SK-N-SH treated with all-trans-retinoic acid at 6 μM for 48 hours (cell line): ENCODE measurements at places on chromosomes 7 and 10.

DNA sequence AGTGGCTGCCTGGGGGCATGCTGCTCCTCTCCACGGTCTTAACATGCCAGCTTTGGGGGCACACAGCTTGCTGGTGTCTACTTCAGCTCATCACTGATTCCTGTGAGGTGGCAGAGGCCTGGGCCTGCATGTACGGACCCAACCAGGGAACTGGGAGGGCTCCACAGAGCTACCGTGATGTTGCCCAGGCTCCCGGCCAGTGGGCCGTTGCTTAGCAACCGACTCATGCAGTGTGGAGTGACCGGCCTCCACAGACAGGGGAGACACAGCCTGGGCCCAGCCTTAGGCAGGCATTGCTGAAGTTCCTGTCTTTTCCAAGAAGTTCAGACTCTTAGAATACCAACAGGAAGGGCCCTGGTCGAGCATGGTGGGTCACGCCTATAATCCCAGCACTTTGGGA lies 25.8 kb upstream of the SH2B2 start:
- peak; percentile 84 for ATAC-seq

DNA sequence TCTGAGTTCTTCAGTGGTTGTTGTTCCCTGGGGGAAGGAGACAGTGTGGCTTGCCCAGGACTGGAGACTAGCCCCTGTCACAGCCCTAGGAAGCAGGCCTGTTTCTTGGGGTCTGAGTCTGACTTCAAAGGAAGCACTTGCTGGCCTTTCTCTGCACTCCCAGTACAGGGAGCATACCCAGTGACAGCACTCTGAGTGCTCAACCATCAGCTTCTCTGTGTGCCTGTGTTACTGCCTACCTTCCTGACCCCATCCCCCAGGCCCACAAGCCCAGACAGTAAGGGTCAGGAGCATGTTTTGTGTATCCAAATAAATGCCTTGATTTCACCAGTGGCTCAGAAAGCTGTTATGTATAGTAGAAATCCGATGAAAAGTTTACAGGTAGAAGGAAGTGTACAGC lies 48.9 kb downstream of the OGDH start:
- no peak for ATAC-seq

DNA sequence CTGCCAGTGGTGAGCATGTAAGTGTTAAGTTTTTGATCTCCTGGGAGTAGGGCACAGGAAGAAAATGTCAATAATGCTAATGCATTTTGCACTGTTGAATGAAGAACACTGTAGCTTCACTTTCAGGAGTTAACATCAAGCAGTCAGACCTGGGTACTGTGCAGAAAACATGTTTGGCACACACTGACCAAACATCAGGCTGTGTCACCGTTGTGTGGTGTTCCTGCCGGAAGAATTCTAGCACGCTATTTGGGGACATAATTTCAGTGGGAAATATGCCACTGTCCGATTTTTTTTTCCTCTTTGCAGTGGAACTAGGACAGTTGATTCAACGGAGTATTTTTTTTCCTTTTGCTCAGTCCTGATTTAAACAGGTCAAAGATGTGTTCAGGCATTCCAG lies 24.4 kb upstream of the ABCB5 start:
- no peak for ATAC-seq

DNA sequence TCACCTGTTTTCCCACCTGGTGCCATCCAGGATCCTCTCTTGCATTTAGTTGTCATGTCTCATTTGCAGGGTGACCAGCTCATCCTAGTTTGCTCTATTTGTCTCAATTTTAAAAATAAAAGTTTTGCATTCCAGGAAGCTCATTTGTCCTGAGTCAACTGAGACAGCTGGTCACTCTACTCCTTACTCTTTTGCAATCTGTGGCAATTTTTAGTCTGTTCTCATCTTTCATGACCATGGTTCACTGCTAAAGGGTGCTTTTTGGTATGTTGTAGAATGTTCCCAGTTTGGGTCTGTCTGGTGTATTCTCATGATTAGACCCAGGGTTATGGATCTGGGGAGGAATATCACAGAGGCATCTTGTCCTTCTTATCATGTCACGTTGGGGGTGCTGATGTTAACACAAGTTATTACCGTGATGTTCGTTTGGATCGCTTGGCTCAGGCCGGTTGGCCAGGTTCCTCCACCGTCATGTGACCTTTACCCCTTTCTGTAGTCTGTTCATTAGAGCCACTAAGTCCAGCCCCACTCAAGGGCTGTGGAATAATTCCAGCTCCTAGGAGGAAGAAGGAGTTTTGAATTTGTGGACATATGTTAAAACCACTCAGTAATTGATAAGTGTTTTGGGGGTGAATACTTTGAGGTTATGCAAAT lies 103.3 kb upstream of the IGFBP3 start:
- ATAC-seq = no peak

DNA sequence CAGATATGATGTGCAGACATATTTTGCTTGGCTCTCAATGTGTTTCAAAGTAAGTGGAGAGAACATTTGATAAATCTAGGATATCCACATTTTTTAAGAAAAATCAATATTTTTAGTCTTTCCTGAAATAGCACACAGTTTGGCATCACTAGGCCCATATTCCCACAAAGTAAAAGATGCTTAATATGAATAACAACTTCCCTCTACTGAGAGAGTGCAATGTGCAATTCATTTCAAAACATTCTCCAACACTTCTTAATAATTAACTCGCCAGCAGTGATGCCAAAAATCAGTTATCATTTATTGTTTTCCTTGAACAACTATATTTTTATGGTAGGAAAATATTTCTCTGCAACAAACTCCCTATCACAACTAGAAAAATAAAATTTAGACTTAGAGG lies 800.2 kb upstream of the MBL2 start:
- no peak for ATAC-seq

- ATAC-seq = no peak
These were observed 600.5 kb upstream of the MGMT start for GRCh38 chr10:128866551-128866950.

DNA sequence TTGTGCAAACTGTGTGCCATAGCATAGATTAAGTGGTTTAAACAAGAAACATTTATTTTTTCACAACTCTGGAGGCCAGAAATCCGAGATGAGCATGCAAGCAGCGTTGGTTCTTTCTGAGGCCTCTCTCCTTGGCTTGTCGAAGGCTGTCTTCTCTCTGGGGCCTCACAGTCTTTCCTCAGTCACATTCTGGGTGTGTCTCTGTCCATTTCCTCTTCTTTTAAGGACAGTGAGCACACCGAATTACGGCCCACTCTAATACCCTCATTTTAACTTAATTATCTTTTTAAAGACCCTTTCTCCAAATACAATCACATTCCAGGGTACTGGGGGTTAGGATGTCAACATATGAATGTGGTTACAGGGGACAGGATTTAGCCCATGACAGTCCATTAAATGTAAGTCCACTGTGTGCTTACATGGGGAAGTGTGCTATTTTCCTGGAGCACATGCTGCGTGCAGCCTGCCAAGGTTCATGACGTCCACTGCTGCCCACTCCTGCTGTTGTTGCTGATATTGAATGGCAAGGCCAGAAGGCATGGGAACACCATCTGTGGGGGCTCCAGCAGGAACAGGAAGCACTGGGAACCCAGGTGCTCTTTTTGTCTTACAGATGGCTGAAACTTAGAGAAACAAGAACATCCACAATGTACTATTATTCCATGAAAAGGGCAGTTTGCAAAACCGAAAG lies 365.5 kb downstream of the GALNT17 start:
- ATAC-seq = no peak

DNA sequence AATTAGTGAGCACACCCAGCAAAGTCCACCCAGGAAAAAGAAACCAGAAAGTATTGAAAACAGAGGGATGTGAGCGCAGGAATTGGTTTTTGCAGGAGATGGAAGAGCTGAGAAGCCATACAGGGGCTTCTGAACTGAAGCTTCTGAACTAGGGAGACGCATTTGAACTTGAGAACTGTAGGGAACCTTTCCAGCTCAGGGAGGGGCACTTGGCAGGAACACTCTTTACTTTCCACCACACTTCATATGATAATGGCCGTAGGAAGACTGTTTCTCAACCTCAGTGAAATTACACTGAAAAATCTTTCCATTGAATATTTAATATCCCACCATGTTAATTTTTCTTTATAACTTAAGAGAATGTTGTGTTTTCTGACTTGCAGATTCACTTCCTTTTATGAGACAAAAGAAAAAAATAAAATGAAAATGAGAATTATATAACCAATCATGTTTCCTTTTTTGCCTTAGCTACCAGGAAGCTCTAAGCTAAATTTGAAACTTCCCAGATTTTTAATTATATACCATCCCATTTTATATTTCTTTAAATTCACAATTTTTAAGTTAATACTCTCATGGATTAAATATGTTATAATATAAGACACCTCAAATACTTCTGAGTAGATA lies 98.3 kb upstream of the TCF7L2 start:
- no peak for ATAC-seq

DNA sequence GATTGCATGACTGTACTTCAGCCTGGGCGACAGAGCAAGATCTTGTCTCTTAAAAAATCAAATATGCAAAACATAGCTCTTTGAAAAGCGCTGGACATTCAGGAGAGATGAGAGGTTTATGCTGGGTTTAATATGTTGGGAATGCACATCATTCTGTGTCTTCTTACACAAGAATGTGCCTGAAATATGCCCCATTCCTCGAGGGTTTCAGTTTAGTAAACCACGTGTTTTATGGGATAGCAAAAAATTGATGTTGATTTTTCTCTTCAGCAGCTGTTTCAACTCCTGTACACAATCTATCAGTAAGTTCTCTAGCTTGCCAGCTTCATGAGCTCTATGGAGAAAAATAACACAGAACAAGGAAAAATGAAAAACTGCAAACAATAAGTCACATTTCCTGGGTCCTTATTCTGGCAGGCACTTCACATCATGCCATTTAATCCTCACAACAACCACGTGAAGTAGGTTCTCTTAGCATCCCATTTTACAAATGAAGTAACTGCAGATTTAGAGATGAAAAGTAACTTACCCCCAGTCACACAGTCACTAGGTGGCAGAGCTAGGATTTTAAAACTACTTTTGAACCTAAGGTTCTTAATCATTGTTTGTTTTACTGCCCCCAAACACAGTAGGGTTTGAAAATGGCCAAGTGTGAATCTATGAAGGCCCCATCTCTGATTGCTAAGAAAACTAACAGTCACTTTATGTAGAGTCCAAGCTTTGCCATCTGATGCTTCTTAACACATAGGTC lies 423.6 kb downstream of the PHTF2 start:
- ATAC-seq = peak; percentile 68

DNA sequence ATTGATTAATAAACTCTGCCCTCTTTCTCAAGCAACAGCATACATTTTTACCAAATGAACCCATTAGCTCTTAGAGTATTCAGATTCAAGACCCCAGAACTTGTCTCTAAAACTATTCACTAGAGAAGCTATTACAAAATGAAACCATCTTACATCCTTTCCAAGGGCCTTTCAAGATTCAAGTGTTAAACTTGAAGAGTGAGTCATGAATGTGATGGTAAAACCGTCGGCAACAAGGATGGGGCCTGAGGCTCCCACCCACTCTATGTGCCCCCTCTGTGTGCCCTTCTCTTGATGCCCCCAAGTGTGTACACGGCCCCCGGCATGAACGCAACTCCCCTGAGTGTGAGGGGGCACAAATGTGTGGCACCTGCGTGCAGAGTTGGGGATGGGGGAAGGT lies 46.4 kb downstream of the SFMBT2 start:
- ATAC-seq = no peak

DNA sequence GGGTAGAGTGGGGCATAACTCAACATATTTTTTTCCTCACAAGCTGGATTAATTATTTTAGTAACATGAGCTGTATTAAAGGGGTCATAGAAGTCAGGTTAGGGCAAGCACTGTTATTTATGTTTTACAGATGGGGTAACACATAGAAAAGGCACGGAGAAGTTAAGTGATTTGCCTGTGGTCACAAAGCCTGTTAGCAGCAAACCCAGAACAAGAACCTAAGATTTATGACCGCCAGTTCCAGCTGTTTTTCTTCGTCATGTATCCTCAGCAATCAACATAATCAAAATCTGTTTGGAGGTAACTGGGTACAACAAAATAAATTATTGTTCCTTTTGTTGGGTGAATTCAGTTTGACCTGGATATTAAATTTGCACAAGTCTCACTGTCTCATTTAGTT lies 57.2 kb upstream of the BET1 start:
- ATAC-seq = no peak

DNA sequence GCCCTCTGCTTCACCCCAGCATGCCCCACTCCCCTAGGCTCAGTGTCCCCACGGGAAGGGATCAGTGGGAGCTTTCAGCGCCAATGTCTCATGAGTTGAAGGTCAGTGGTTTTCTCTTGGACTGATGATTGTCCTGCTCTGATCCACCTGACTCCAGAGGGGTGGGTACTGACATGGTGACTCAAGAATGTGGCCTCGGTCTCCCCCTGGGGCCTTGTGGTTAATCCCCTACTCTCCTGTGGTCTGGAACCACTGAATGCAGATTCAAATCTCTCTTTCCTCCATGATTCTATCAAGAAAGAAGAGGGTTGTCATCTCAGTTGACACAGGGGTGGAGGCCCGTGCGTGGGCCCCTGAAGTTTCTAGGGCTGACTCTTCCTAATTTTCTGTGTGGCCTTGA lies 176.9 kb downstream of the RPS24 start:
- no peak for ATAC-seq

DNA sequence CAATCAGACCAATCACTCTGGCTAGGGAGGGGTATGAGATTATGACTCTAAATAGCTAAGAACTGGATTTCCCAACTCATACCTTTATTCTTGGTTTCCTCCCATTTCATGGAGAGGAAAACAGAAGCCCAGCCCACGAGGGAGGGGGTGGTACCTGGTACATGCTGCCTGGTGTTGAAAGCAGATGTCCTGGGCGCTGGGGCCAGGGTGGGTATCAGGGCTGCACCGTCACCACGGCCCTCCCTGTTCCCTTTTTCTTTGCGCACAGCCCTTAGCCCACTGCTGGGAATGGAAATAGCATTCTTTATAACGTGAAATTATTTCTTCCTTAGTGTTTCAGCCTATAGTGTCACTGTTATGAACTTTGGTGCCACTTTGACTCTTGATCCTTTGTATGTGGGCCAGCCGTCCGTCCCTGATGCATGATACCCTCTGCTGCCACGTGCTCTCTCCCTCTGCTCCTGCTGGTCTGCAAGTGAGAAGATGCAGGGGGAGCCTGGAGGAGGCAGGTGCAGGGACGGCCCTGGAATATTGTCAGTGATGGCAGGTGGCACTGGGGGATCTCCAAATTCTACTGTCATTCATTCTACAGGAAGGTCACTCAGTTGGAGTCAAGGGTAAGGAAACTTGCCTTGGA lies 158.5 kb downstream of the CDH23 start:
- no peak for ATAC-seq

- peak; percentile 43; the same call in 2 of the 3 replicates for ATAC-seq
These were observed 164.9 kb downstream of the DGKI start for GRCh38 chr7:137681657-137682562.
